SJCRH30 (cell line): ENCODE measurements at places on chromosomes 7 and 10. TPM values are rescaled to one million over a fixed set of nuclear protein-coding genes. Genes with fewer than 3 reads are reported as not detected.

Gene KIF11
- 68.3 and 70.5 TPM in 2 replicates for total RNA-seq

Gene HHEX
- total RNA-seq = 2.9 and 4.2 TPM in 2 replicates

Gene CEP55
- 43.2 and 49.4 TPM in 2 replicates for total RNA-seq

Gene AVL9
- 28.2 and 29.2 TPM in 2 replicates for total RNA-seq

GRCh38 chr10:6199131-6199733 is 3.5 kb upstream of the PFKFB3 start:
- DNase-seq = no peak

DNA sequence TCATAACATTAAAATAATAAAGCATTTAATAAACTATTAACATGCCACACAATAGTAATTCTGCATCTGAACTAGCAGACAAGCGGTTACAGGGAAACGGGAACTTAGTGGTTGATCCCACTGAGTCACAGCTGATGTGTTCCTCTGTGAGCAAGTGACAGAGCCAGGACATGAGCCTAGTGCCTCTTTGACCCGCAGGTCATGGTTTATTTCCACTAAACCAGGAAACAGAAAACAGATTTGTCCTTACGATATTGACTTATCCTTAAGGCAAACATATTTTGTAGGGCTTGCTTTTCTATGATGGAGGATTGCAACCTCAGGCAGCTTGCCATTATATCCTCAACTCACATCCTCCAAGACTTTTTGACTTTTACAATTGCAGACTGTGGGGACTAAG is 987.3 kb downstream of the CCSER2 start:
- DNase-seq = no peak

DNA sequence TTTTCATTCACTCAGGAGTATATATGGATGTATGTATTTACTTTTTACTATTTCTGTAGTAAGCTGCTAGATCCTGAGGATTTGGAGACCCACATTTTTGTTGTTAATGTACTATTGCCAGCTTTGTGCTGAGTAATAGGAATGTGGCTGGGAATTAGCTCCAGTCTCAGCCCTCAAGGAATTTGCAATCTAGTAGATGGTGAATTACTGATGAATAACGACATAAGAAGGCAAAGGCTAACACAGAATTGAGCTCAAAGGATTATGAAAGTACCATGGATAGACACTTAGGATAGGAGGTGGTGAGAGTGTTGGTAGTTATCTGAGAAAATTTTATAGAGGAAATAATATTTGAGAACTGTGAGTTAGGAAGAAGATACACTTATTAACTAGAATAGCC is 19.9 kb downstream of the CASD1 start:
- no peak for DNase-seq

- no peak for DNase-seq
These were observed 10.5 kb downstream of the YME1L1 start for GRCh38 chr10:27143686-27144085.

- DNase-seq = no peak
These were observed 40.0 kb upstream of the KMT2E start for GRCh38 chr7:104973909-104974415.
